ENCODE measurements at places on chromosomes 16 and 17.
A peak's percentile ranks its signal among the peaks of the same experiment; 100 is the strongest.

- DNase-seq: no peak
These were observed 35.9 kb upstream of the TOM1L1 start for GRCh38 chr17:54864636-54865356.

- DNase-seq: no peak
These were observed 636 bp downstream of the WWOX start for GRCh38 chr16:78100112-78100467.

- peak; percentile 14 for DNase-seq
These were observed 11.1 kb downstream of the TNS4 start for GRCh38 chr17:40490289-40490853.

DNA sequence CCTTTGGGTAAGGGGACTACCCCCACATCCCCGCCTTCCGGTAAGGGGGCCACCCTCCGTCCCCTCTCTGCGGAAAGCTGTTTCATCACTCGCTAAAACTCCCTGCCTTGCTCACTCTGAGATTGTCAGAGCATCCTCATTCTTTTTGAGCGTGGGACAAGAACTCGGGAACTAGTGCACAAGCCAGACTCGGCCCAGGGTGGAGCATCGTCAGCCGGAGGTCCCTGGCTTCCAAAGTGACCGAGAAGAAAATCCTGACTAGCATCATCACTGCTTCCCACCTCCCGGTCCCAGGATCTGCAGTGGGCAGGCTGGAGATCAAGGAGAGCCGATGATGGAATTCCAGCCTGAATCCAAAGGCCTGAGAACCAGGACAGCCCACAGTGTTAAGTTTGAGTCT lies 380.3 kb downstream of the SEC14L1 start:
- DNase-seq: no peak

DNA sequence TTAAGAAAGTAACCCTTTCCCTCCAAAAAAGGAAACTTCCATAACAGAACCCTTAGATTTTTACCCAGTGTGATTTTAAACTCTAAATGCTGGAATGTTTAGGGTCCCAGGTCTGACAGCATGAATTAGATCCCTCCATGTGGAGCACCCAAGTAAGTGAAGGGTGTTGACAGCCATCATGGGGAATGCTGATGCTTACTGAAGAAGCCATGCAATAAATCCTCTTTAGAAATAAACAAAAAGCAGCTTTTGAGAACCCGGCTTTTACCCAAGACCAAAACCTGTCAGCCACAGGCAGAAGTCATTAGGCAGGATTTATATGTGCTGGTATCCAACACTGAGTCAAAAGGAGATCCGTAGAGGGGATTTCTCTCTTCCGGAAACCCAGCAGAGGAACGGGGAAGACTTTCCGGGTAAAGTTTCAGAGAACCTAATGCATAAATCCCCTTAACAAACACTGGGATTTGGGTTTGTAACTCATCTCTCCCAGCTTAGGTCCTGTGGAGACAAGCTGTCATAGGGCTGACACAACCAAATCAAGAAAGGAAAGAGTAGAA lies 287.5 kb downstream of the IRX3 start:
- DNase-seq: no peak

DNA sequence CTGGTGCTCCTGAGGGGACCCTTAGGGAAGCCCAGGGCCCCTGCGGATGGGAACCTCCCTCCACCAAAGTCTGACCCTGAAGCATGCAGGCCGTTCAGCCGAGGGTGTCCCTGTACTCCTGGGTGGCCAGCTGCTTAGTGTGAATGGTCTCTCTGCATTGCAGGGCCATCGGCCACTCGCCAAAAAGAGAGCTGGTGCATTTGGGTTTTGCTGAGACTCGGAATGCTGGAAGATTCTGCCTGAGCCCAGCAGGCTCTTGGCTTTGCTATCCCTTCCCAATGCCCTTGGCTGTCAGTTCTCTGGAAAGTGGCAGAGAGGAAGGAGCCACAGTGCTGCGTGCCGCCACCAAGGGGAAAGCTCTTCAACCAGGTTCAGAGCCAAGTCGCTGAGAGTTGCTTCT lies 2.8 kb downstream of the MEOX1 start:
- no peak for DNase-seq

DNA sequence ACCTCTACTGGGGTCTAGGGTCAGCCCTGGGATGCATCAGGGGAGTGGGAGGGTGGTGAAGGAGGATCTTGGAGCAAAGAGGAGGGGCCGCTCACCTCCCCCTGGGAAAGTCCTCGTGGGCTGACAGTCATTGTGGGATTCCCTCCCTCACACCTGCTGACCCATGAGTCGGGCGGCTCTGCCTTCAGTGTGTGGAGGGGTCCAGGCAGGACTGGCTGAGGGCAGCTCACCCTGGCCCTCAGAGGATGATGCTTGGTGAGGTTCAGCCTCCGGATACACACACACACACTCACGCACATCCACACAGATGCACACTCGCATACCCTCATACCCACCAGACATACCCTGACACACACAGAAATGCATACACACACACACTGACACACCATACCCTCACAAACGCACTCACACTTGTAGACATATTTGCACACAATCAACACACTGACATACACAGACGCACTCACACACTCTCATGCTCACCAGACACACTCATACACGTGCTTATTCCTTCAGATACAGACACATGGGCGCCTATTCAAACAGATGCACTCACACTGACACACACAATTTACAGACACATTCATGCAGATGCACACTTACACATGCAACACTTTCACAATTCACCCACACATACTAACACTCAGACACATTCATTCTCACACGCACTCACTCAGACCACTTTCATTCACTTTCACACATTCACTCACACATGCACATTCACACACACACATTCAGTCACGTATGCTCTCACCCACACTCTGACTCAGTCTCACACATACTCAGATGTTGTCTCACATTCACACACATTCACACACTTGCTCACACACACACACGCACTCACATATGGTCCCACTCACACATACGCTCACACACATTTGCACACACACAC lies 105.1 kb upstream of the RPL38 start:
- no peak for DNase-seq

DNA sequence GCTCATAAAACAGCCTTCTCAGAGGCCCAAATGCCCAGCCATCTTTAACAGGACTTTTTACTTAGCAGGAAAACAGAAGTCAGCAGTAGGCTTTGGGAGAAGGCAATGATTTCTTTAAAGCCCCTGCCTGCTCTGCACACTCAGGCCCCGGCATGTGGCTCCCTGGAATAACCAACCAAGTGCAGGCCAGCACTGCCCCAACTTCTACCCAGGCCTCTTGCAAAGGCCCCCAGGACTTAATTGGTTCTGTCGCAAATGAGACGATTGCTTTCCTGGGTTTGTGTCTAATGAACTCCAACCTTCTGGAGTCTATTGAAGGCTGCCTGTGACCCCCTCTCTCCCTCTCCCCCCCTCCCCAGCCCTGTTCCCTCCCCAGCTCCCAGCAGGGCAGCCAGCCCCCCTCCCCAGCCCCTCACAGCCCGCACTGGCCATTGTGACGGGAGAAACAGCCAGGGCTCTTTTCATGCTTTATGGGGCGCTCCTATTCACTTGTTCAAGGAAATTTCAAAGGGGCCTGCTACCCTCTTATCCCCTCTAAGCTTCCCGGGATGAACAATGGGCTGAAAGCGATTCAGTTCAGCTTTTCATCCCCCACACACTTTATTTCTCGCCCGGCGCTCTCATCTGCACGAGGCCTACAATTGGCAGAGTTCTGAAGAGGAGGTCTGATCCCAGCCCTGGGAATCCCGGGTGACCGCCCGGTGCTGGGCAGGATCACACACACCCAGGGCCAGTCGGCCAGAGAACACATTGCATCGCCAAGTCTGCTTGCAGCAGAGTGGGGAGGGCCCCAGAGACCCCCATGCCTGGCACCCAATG lies 15.5 kb downstream of the AXIN2 start:
- no peak for DNase-seq

DNA sequence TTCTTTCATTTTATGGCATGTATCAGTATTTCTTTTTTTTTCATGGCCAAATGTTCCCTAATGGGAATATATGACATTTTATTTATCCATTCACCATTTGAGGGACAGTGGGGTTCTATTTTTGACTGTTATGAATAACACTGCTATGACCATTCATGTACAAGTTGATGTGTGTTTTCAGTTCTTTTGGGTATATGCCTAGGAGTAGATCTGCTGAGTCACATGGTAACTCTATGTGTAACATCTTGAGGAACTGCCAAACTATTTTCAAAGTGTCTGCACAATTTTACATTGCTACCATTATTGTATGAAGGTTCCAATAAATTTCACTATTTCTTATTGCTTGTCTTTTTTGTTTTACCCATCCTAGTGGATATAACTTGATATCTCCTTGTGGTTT lies 223.0 kb downstream of the TANC2 start:
- no peak for DNase-seq

- DNase-seq: no peak
These were observed 67.6 kb upstream of the ANKFN1 start for GRCh38 chr17:56085576-56086267.

GRCh38 chr16:55565086-55565485 lies 1.4 kb upstream of the CAPNS2 start:
- DNase-seq: no peak

DNA sequence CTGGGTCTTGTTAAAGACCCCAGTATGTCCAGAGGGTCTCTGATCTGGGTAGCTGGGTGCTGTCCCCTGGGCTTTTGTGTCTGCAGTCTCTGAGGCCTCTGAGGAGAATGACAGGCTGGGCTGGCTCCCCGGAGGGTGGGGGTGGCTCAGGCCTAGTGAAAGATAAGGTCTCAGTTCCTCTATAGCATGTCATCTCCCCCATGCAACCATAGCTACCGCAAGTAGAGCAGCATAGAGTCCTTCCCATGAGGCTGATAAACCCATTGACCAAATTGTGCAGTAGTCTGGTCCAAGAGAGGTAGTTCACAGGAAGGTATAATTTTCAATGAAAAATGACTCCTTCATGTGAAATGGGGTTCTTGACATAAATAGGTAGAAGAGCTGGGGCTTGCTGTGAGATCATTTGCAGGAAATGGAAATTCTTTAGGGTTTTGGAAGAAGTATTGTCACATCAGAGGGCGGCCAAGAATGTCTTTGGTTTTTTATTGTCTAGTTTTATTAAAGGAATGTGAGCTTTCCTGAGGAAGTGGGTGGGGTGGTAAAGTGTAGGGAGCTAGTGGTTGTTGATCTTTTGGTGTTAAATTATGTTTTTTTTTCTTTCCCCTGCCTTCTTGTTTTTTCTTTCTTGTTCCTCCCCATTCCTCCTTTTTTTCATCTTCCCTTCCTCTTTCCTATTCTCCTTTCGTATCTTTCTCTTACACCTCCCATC lies 21.0 kb downstream of the SLC7A6OS start:
- no peak for DNase-seq

GRCh38 chr17:71801301-71801700 lies 319.5 kb upstream of the SOX9 start:
- no peak for DNase-seq

GRCh38 chr16:51708861-51709260 lies 557.8 kb upstream of the SALL1 start:
- DNase-seq: no peak

DNA sequence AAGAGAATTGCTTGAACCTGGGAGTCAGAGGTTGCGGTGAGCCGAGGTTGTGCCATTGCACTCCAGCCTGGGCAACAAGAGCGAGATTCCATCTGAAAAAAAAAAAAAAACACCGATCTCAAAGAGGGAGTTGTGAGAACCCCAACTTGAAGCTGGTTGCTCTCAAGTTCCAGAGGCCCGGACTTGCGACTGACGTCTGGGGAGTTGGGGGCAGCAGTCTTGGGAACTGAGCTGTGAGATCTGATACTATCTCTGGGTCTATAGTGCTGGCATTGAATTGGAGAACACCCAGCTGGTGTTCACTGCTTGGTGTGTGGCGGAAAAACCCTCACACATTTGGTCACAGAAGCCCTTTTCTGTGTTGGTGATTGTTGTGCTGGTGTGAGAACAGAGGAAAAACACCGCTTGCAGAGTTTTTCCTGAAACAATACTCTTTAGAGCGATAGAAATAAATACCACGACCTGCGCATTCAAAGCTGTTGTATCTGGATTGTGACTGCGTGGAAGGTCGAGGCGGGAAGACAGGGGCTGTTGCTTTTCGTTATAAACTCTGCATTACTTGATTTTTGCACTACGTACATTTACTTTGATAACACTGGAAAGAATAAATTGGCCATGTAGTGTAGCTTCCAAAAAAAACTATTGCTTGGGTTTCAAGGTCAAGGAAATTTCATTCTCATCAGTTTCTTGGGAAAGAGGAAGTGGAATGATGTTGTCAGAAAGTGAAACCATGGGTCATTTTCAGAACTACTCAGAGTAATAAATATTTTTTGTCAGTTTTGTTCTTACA lies 8.8 kb downstream of the SCIMP start:
- DNase-seq: no peak

GRCh38 chr16:89918453-89919347 lies at the start of gene MC1R:
MC1R (plus strand) TSS chr16:89918862; CDS start chr16:89919259, 397 bp downstream.
- no peak for DNase-seq

DNA sequence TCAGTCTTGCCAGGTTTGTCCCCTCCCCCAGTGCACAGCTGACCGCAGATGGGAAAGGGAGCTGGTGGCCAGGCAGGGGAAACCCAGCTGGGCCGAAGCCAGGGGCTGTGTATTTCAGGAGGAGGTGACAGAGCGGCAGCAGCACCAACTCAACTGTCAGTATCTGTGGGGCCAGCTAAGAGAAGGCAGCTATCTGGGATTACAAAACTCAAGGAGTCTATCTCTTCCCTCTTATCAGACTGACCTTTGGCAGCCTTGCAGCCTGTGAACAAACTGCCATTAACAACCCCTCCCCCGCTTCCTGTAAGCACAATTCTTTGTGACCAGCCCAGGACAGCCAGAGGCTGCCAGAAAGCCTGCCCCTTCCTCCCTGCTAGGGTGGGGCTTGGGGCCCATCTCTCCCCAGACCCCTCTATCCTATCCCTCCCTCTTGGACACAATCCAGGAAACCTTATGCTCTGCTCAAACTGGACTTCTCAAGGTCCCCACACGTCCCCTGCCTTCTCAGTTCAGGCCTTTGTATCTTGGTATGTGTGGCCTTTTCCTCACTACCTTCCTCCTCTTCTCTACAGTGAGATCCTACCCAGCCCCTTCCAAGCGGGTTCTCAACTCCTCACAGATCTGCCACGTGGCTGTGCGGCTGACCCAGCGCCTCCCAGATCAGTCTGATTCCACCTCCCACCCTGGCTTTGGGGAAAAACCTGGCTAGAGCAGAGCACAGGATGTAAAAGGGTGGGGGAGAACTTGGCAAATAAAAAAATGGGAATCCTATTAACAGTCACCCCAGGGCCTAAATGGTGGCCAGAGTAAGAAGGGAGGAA lies 10.5 kb downstream of the ST3GAL2 start:
- peak; percentile 32 for DNase-seq

GRCh38 chr17:64499805-64500486 lies 3.1 kb upstream of the POLG2 start:
- DNase-seq: no peak

DNA sequence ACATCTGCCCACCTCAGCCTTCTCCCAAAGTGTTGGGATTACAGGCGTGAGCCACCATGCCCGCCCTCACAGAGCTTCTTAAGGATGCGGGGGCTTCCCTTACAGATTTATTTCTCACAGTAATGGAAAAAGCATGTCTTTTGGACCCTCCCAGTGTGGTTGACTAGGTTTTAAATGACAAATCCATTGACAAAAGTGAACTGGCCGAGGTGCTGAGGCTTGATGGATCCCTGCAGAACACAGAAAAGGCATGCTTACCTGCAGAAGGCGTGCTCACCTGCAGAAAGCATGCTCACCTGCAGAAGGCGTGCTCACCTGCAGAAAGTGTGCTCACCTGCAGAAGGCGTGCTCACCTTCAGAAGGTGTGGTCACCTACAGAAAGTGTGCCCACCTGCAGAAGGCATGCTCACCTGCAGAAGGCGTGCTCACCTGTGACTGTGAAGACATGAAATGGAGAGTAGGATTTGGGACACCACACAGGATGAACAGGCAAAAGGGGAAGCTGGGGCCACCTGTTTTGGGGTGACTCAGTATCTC lies 15.1 kb upstream of the BBS2 start:
- no peak for DNase-seq

Data from NCI-H524 treated with DMSO at 0.1 percent for 48 hours (cell line).